Astrocyte of the cerebellum (primary cell): ENCODE measurements at places on chromosomes 11 and 22.

DNA sequence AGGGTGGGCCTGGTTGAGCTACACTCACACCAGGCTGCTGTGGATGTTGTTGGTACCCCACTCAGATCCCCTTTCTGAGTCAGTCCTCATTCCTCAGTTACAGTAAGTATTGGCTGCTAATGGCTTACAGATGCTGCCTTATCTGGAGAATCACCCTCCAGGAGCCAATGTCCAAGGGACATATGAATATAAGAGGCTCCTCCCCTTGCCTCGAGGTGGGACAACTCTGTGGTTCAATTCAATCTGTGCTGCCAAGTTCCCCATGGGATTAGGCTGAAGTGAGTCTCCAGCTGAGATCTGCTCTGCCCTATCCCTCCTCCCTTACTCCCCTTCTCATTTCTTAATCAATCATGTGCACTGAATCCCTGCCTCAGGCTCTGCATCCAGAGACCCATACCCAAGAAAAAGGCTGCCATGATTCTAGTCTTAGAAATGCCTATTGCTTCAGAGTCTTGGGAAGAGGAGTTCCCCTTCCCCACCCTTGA is 168.8 kb upstream of the SYT13 start:
- DNase-seq: no peak

GRCh38 chr11:2748061-2748813 is 48.4 kb upstream of the KCNQ1OT1 start:
- no peak for DNase-seq

DNA sequence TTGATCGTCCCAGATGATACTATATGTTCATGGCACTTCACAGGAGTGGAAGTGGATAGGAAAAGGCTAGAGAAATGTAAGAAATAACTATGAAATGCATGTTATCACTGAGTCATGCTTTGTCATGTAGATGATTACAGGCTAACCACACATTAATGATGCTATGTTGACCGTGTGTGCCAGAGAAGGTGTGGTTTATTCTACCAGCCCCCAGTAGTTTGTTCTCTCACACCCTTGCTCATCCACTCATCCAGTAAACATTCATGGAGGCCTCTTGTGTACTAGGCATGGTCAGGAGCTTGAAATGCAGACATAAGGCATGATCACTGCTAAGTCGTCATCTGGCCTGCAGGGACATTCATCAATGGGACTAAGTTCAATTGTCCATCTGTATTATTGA is 153.0 kb upstream of the PITPNB start:
- DNase-seq: no peak

GRCh38 chr22:28139961-28140360 is 220.9 kb upstream of the PITPNB start:
- no peak for DNase-seq

GRCh38 chr11:34585304-34585734 is 35.6 kb upstream of the EHF start:
- no peak for DNase-seq

GRCh38 chr22:48574776-48575617 is 1252.7 kb downstream of the BRD1 start:
- DNase-seq: no peak

GRCh38 chr11:12083380-12083779 is 27.0 kb upstream of the MICAL2 start:
- no peak for DNase-seq

GRCh38 chr11:45110562-45110961 is 35.9 kb upstream of the PRDM11 start:
- peak; percentile 74 for DNase-seq

DNA sequence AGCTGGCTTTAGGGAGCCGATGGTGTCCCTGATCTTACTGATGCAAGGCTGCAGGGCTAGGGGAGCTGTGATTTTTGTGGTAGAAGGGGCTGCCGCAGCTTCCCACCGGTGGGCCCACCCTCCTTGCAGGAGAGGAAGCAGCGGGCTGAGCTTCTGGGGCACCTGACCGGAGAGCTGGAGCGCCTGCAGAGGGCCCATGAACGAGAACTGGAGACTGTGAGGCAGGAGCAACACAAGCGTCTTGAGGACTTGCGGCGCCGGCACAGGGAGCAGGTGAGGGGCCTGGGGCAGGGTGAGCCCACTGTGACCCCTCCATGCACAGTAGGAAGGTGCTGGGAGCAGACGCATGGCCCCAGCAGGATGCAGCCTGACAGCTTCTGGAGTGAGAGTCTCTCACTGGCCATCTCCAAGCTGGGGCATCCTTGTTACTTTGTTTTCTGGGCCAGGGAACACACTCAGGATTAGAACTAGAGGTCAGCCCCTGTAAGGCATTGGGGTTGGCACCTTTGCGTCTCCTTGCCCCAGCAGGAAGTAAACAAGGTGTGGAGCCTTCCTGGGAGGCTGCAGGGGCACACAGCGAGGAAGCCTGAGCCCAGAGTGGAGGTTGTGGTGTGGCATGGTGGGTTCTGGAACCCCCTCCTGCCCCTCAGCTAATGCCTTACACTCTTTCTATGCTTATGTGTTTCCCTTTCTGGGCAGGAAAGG is 66.7 kb downstream of the CEP164 start:
- DNase-seq: no peak

DNA sequence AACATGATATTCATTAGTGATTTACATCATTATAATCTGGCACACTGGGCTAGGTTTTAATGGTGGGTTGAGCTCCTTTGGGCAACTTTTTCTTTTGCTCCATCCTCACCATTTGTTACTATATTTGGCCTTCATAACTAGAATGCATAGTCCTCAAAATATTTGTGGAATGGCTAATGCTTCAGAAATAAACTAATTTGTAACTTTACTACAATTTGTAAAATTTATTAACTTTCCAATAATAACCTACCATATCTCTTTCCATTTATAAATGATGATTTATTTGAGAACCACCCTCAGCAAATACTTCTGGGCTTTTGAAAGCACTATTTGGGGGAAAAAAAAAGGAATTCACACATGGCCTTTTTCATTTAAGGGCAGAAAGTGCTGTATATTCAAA is 79.7 kb downstream of the LARGE2 start:
- no peak for DNase-seq

DNA sequence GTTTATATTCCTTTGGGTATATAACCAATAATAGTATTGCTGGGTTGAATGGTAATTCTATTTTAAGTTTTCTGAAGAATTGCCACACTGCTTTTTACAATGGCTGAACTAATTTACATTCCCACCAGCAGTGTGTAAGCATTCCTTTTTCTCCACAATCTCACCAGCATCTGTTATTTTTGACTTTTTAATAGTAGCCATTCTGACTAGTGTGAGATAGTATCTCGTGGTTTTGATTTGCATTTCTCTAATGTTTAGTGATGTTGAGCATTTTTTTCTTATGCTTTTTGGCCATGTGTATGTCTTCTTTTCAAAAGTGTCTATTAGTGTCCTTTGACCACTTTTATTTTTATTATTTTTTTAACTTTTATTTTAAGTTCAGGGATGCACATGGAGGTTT is 275.3 kb downstream of the METTL15 start:
- peak; percentile 31 for DNase-seq

DNA sequence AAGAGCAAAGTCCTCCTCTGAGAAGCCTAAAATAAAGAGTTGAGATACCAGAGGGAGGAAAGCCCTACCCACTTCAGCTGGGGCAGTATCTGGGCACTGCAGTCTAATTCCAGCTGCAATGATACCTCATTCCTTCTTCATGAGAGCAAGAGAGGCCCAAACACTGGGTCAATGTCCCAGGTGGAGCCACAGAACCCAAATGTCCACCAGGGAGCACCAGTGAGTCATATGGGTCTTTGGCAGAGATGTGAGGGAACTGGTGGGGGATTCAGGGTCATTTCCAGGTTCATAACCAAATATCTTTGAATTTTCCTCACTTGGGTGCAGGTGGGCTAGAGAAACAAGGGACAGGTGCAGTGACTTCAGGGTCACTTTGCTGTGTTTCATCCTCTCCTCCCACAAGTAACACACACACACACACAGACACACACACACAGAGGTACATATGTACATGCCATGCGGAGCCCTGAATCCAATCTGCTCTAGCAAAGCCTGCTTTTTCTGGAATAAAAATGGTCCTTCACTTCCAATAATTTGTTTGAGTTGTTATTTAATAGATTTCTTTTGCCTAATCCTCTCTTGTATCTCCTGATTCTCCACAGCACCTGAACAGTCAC is 585.4 kb downstream of the SOX6 start:
- peak; percentile 26 for DNase-seq

DNA sequence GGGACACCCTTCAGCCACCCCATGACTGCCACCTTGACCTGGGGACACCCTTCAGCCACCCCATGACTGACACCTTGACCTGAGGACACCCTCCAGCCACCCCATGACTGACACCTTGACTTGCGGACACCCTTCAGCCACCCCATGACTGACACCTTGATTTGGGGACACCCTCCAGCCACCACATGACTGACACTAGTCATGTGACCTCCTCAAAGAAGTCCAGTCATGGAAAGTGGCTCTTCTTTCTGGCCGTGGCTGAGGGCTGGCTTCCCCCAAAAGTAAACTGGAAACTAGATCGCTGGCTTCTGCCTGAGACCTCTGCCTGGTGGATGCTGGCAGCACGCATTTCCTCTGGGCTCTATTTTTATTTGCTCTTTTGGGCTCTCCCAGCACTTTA is 28.4 kb downstream of the ARFGAP2 start:
- DNase-seq: no peak

DNA sequence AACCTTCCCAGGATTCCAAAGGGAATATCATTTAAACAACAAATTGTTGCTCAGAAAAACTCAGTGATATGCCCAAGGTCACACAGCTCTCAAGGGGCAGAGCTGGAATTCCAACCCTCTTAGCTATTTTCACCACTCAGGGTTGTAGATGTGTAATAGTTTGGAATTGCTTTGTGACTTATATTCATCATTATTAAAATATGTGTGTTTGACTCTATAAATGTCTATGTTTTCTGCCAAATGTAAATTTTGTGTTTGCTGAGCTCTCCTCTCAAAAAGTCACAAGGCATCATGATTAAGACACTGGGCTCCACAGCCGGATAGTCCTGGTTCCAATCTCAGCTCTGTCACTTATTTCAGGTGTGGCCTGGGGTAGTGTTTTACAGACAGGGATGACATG is 407.3 kb downstream of the TMEM135 start:
- peak; percentile 6 for DNase-seq

DNA sequence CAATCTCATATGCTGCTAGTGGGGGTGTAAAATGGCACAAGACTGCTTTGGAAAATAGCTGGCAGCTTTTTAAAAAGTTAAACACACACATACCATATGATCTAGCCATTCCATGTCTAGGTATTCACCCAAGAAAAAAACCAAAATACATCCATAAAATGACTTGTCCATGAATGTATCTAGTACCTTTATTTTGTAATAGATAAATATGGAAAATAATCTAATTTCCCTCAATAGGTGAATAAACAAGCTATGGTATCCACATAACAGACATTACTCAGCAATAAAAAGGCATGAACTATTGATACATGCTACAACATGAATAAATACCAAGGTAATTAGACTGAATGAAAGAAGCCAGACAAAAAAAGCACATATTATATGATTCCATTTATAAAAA is 22.9 kb downstream of the RNF141 start:
- no peak for DNase-seq

- DNase-seq: no peak
Observed at GRCh38 chr11:28110821-28111200, 2.6 kb downstream of the METTL15 start.

GRCh38 chr11:12232160-12232559 is 121.8 kb downstream of the MICAL2 start:
- DNase-seq: no peak

GRCh38 chr22:38220163-38220562 is 18.4 kb downstream of the MAFF start:
- DNase-seq: no peak

GRCh38 chr11:97772705-97773104 is 1248.0 kb upstream of the CNTN5 start:
- no peak for DNase-seq

GRCh38 chr11:19595499-19595839 is 117.2 kb upstream of the NAV2 start:
- DNase-seq: no peak

DNA sequence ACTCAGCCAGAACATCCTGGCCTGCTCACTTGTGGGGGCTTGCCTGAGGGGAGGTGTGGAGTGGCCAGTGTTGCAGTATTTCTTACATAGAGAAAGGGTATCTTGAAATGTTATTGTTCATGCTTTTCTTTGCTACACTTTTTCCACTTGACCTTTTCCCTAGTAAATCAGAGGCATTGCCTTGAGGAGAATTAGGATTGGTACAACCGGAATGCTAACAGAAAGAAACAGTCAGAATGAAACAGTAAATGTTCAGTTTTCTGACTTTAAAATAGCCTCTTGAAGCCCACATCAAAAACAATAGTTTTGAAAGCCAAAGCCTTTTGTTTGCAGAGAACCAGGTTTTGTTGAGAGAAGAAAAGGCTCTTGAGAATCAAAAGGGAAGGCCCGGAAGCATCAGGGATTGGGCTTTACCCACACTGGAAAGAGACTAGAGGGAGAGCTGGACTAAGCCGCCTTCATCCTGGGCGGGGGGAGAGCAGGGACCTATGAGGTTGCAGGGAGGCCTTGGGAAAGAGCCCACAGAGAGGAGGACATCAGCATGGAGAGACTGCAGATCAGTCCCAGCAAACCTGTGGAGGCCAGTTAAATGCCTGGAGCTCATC is 12.4 kb downstream of the ADM start:
- no peak for DNase-seq

GRCh38 chr11:94876645-94877442 is 96.5 kb downstream of the CWC15 start:
- peak; percentile 90 for DNase-seq

- DNase-seq: no peak
Observed at GRCh38 chr11:69377029-69377952, 83.3 kb downstream of the MYEOV start.

DNA sequence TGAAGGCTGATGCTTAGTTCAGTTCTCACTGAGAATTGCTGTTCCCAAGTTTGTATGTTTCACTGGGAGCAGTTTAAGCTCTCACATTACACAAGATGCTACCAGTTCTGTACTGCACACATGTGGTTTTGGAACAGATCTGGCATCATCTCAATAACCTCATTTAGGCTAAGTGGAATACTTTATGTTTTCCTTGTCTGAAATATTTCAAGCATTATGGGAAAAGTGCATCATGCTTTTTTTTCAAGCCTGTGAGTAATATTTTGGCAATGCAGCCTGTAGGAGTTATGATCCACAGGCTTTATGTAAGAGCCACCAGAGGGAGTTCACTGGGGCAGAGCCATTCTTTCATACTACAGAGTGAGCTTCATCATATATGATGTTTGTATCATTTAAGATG is 141.5 kb downstream of the OR4C45 start:
- DNase-seq: no peak

DNA sequence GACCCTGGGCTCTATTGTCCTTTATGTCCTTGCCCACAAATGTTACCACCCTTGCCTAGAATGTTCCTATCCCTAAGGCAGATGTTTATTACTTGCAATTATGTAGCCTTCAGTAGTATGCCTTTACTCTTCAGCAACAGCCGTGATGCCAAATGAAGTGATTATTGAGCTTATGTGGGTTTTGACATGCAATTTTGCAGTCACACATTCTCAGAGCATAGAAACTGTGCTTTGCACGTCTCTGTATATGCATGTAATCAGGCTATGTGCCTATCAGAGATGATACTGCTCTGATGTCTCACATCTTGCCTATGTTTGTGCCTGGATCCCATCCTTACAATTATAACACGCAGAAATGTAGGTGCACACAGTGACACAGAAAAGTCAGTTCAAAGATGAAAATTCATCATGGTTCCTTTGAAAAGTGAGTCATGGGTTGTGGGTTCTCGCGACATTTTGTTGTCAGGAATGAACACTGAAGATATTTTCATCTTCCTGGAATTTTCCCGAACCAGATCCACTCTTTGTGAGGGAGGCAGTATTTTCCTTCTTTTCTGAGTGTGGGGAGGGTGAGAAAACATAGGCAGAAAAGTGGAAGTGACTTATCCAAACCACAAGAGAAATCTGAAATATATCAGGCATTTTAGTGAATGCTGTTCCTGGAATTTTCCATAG is 81.1 kb downstream of the BMAL1 start:
- DNase-seq: peak; percentile 18
